ENCODE measurements at places on chromosomes 5 and 9.

- no peak for DNase-seq
These were observed 799.2 kb downstream of the BRINP1 start for GRCh38 chr9:118570066-118570465.

GRCh38 chr9:104961238-104961637 lies 33.3 kb upstream of the ABCA1 start:
- DNase-seq: no peak

- no peak for DNase-seq
These were observed 497.4 kb upstream of the CCNG1 start for GRCh38 chr5:162939991-162940390.

GRCh38 chr9:81072758-81073157 lies 616.6 kb downstream of the TLE1 start:
- no peak for DNase-seq

- no peak for DNase-seq
These were observed 46.1 kb upstream of the RAI14 start for GRCh38 chr5:34609951-34610441.

DNA sequence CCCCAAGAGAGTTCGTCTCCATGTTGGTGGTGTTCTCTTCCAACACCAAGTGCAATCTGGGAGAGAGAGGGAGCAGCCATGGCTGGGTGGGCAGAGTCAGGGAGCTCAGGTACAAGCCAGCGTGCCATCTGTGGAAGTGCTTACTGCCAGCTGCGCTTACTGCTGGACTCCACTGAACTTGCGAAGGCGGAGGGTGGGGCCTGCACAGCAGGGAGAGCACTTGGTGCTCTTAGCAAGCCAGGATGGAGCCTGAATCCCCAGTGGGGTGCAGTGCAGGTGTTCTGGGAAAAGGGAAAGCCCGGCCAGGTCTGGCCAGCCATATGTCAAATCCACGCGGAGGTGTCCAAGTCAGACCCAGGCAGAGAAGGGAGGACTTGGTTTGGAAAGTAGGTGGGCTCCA lies 142.0 kb downstream of the FANCC start:
- no peak for DNase-seq

GRCh38 chr9:137250329-137251193 lies 525 bp upstream of the STPG3 start:
- DNase-seq: no peak

- DNase-seq: no peak
These were observed 102.5 kb downstream of the LIFR start for GRCh38 chr5:38453921-38454320.

DNA sequence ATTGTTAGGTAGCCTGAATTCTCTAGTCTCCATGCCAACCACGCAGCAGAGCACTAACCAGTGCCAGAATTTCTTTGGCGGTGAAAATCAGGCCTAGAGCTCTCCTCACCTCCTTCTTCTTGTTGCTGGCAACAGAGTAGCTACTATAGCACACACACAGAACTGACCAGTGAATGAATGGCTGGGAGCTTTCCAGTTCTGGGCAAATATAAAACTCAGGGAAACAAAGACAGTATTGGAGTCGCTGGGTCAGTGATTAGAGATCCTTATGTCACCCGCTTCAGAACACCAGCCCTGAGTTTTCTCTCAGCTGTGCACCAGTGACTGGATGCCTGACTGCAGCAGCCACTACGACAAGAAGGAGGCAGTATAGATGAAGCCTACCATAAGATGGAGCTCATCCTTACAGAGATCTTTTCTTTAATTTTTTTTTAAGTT lies 26.9 kb upstream of the FEM1C start:
- DNase-seq: no peak

- no peak for DNase-seq
These were observed 357.5 kb downstream of the TAF11L14 start for GRCh38 chr5:17991775-17992174.

DNA sequence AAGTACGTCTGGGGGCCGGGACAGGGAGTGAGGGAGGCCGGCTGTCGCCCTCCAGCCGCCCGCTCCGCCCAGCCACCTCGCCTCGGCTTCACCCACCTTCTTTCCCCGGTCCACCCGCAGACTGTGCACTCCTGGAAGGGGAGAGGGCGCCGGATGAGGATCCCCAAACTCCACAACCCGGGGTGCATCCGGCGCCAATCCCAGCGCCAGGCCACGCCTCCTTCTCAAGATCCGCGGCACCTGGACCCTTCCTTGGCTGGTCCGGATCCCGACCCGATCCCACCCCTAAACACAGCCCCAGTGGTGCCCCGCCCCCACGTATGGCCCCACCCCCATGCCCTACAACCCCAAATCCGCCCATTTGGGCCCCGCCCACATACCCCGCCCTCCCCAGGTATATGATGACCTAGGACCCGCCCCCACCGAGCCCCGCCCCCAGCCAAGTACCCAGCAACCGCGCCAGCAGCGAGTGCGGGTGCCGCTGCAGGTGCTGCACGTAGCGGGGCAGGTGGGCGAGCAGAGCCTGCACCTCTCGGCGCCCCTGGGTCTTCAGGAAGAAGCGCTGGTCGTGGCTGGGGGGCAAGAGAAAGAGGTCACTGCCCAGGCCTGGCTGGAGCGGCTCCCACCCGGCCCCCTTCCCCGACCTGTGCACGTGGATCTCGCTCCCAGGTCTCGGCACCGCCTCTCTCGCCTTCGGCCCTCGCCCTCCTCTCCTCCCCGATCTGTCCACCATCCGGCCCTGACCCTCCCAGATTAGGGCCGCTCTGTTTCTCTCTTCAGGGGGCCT lies 3.2 kb downstream of the PIP5KL1 start:
- peak; percentile 79 for DNase-seq

- DNase-seq: no peak
These were observed 17.5 kb upstream of the ROPN1L start for GRCh38 chr5:10424124-10424731.

DNA sequence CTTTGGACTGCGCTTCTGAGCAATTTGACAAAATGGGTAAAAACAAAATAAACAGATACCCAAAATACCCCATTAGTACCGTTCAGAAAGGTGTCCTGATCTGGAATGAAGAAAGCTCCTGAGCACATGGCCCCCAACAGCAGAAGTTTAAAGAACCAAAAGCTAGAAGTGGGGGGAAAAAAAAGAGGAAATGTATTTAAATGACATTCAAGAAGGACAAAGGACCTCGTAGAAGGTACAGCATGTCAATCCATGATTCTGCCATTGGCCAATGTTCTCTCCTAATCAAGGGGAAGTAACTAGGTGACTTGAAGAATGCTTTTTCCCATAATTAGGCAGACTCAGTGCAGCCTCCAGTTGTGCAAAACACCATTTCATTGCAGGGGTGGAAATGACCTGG lies 78.6 kb downstream of the SERINC5 start:
- DNase-seq: no peak

GRCh38 chr9:21070171-21070571 lies 7.6 kb downstream of the IFNB1 start:
- no peak for DNase-seq

DNA sequence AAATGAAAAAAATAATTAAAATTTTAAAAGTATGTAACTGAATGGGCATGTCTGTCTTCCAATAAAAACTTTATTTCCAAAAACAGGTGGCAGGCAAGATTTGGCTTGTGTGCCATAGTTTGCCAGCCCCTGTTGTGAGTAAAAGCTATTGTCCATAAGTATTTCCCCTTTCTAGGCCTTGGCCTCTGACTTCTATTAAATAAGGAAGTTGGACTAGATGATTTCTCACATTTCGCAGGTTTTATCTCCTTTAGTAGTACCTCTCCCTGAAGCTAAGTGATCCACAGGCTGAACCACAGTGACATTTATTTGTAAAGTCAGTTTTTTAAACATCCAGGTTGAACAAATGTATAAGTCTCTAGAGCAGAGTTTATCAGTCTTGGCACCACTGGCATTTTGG lies 41.3 kb downstream of the RECK start:
- no peak for DNase-seq

GRCh38 chr9:132082188-132082587 lies 2.5 kb upstream of the MED27 start:
- no peak for DNase-seq

GRCh38 chr9:14062586-14063221 lies 251.2 kb downstream of the NFIB start:
- DNase-seq: no peak

- DNase-seq: no peak
These were observed 369.1 kb downstream of the NDUFS4 start for GRCh38 chr5:53929570-53929969.

DNA sequence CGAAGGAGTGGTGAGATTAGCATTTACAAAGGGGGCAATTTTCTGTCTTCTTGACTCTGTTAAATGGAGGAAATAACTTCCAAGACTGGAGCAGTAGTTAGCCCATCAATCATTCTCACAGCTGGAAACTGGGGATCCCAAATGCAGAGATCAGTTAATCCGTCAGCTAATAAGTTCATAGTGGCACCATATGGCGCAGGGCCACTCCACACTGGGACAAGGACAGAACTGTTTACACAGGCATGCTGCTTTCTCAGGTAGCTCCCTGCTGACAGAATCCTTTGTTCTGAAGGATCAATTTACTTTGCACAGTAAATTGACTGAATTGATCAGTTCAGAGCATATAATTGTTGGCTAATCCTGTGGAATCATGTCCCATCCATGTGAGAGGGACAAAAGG lies 395.7 kb downstream of the TMEM161B start:
- DNase-seq: no peak

DNA sequence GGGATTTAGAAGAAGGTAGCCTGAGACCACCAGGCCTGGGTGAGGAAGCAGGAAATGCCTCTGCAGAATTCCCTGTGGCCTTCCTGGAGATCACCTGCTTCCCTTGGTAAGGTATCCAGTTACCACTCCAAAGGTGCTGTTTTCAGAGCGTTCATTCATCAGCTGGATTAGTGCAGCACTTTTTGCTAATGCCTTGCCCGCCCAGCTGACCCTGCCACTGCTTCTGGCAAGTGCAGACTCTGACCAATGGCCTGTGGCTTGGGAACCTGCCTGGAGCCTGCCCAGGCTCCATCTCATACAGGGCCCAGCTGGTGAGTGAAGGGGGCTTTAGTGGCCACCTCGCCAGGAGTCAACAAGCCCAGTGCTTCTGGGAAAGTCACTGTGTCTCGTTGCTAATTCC lies 48.6 kb downstream of the FOXI1 start:
- no peak for DNase-seq

GRCh38 chr9:136342181-136343120 lies 15.1 kb downstream of the GPSM1 start:
- DNase-seq: peak; percentile 65

DNA sequence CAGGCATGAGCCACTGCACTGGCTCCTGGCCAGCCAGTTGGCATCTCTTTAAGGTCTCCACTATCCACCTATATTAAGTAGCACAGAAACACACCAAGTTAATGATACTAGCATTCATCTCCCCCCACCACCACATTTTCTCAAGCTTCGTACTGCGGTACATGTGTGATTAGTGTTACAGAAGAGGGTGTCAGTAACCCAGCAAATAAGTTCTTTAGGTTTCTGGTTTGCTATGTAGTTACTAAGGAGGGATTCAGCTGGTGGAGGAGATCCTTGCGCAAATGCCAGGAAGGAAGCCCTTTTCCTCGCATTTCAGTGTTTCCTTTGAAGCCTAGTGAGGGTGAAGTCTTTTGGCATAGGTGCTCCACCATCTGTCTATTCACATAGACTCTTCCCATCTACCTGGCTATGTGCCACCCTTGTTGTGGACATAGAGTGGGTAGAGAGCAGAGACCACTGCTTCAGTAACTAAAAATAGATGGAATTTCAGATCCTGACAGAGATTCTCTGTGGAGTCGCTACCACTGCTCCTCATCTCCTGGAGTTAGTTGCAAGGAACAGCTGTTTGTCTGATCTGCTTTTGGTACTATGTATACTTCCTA lies 16.7 kb downstream of the UBE2D2 start:
- DNase-seq: no peak

All from activated T-cell treated with anti-CD3 and anti-CD28 coated beads, Interleukin-2, amount 50 U/mL, for 1 hour (primary cell).